Uterine smooth muscle cell (primary cell): ENCODE measurements at places on chromosomes 3 and 15. TPM values are rescaled to one million over a fixed set of nuclear protein-coding genes. Genes with fewer than 3 reads are reported as not detected.

The RAB8B gene
- 85.2 and 101 TPM in 2 replicates for total RNA-seq

The PLAAT1 gene
- total RNA-seq, result 0.66 TPM in 1 of 2 replicates, not detected in the other

The FXR1 gene
- 228 and 236 TPM in 2 replicates for total RNA-seq

The RAD51 gene
- 4.9 and 11.0 TPM in 2 replicates for total RNA-seq

The IGF1R gene
- 21.8 and 44.9 TPM in 2 replicates for total RNA-seq

The PARP15 gene
- under 0.01 and 0.11 TPM in 2 replicates for total RNA-seq

The USP8 gene
- 56.9 and 57.0 TPM in 2 replicates for total RNA-seq

The IL17RE gene
- 0.62 and 2.0 TPM in 2 replicates for total RNA-seq
